ENCODE measurements at places on chromosomes 5 and 9.

DNA sequence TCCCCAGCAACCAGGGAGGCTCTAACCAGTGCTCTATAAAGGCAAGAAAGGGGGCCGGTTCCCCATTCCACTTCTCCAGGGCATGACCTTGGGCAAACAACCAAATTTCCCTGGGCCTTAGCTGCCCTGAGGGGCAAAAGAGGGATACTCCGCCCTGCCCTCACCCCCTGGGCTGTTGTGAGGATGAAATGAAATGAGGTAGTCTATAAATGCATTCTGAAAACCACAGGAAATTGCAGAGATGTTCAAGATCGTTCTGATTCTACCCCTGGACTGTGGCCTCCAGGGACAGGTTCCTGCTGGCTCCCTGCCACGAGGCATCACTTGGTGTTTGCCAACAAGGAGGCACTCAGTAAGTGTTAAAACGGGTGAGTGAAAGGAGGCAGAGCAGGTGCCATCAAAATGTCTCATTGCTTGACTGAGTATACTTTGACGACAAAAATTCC lies 5.7 kb downstream of the RAPGEF1 start:
- no peak for DNase-seq

GRCh38 chr9:133956520-133957076 lies 35.5 kb downstream of the VAV2 start:
- no peak for DNase-seq

DNA sequence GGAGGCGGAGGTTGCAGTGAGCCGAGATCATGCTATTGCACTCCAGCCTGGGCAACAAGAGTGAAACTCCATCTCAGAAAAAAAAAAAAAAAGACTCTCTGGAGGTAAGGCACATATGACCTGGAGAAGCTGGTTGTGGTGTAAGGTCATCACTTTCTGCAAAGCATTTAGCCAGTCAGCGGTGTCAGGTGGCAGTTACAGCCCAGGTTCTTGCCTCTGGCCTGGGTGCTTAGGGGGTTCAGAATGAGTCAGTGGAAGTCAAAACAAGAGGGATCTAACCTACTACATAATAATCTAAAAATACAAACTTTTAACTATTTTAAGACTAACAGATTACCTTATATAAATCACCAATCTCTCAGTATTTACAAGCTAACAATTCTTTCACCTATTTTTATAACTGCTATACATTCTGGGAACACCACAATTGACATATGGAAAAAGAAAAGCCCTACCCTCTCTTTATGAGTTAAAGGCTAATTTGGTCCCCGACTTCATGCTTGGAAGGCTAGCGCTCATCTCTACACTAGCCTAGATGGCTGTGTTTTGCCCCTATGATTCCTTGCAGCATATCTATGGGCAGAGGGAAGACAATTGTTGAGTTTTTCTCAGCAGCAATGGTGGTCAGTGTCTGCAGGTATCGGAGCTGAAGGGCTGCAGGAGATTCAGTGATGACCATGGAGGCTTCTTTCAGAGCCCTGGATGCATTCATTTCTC lies 29.2 kb downstream of the STOM start:
- DNase-seq, result no peak

GRCh38 chr5:32814620-32815019 lies 103.5 kb downstream of the NPR3 start:
- no peak for DNase-seq

GRCh38 chr5:14331386-14331781 lies 188.2 kb downstream of the TRIO start:
- DNase-seq, result no peak

- no peak for DNase-seq
These were observed 35.8 kb downstream of the PJA2 start for GRCh38 chr5:109373932-109374331.

DNA sequence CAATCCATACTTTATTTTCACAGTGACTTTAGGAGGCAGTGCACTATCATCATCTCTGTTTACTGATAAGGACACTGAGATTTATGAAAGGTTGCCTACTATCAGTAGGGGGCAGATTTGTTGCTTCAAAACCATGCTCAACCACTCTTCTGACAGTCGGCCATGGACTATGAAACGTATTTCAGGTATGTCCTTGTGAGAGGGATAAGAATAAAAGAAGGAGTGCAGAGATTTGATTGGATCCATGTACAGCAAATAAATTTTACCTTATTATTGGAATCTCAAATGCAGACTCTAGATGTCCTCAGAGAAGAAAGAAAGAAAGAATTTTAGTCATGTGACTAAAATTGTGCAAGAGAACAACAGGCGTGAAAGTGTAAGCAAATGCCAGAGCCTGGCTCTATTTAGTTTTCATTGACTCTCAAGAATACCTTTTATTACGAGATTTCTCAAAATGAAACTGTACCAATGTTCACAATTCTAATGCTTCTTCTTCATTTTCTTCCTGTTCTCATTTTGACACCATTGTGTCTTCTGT lies 296.6 kb upstream of the RASA1 start:
- DNase-seq, result no peak

DNA sequence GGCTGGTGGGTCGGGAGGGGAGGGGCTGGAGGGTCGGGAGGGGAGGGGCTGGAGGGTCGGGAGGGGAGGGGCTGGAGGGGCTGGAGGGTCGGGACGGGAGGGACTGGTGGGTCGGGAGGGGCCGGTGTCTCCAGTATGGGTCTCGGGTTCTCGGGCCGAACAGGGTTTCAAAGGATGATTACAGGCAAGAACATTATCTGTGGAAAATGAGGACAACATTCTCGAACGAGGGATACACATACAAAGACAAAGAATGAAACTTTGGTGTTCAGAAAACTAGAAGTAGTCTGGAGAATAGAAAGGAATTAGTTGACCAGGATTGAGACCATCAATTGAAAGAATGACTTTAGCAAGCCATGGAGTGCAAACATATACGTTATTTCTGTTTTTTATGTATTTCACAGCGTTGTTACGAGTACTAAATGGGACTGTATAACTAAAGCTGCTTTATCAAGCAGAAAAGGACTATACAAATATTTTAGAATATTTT lies 360 bp upstream of the ZCCHC10 start:
- DNase-seq, result no peak

GRCh38 chr5:101080462-101081240 lies 177.6 kb upstream of the ST8SIA4 start:
- DNase-seq, result no peak

DNA sequence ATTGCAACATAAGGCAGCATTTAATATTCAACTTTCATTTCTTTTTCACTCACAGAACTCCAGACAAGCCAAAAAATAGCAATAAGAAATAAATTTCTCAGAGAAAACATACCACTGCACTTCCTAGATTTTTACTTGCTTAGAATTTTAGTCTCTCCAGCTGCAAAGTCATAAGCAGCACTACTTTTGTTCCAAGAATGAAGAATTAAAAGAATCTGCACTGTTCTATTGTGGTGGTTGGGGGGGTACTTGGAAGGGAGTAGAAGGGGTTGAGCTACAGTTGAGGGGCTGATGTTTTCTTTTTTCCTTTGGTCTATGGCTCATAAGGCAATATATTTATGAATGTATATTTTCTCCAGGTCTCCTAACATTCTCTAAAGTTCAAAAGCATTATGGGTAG lies 144.5 kb downstream of the KIAA0825 start:
- DNase-seq, result no peak

DNA sequence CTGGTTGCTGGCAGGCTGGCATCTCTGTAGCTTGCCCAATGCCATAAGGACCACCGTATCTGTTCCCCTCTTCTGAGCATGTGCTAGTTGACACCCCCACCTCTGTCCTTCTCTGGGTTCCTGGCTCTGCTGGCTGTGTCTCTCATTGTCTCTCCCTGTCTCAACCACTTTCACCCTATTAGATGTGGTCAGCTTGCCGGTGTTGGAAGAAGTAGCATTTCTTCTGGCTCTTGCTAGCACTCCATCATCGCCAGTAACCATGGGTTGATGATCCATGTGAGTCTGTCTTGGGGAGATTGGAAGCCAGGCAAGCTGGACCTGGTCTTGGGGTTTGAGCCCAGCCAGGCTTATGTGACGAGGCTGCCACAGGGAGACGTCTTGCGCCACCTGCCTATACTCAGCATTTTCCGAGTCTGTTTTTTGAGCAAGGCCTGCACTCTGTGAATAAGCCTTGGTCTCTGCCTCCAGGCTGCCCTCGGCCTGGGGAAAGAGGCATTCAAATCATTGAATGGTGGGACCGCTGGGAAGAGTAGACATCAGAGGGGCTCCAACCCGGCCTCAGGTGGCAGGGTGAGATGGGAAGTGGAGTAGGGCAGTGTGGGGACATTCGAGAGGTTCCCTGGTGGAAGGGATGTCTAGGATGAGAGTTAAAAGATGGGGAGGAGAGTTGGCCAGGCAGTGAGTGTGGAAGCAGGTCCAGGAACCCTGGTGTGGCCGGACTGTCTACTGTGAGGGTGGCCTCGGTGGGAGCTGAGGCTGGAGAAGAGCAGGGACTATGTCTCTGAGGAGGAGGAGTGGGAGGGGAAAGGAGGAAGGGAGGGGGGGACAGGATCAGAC lies 74.3 kb downstream of the ZNF618 start:
- DNase-seq, result no peak

GRCh38 chr5:93395010-93395409 lies 186.0 kb downstream of the NR2F1-AS1 start:
- DNase-seq, result no peak

GRCh38 chr5:134174841-134175839 lies 1.6 kb downstream of the SKP1 start:
- DNase-seq, result no peak

GRCh38 chr9:92686954-92687353 lies 17.0 kb upstream of the IPPK start:
- no peak for DNase-seq

DNA sequence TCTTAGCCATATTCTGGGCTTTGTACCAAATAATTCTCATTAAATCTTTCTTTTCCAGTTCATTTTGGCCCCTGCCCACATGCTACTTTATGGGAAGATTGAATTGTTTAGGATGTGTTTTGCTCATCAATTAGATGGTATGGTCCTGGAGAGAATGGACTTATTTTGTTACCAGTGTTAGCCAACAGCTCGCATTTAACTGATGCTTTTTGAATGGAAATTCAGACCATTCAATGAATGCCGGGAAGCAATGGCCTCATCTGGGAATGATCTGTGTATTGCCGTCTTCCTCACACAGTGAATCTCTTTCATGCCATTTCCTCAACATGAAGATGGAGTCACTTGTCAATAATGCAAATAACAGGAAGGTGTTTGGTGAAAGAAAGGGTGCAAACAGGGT lies 370.6 kb upstream of the PIK3R1 start:
- no peak for DNase-seq

DNA sequence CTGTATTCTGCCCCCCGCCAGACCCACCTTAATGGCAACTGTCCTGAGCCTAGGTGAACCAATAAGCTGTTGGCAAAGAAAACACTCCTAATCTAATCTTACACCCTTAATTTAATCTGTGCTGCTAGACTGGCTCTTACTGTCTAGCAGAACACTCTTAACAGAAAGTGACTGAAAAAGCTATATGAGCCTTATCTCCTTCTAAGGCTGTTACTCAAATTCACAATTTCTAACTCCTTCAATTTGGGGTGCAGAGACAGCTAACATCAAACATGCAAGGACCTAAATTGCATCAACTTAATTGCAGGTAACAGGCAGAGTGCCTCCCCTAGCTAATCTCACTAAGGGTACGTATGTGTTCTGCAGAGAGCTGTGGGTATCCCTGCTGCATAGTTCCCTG lies 49.5 kb upstream of the MAP1B start:
- no peak for DNase-seq

DNA sequence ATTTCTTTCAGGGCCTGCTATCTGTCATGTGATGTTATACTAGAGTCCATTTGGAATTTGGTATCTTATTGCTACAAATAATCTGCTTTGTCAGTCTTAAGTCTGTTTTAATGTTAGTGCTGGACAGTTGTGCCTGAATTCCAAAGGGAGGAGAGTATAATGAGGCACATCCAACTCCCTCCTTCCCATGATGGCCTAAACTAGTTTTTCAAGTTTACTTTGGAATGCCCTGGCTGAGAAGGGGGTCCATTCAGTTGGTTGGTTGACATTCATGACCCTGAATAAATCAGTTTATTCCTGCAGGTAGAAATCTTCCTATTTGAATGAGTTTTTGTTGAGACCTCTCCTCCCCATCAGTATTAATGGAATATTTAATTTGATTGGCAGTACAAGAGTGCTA lies 9.4 kb upstream of the LRRTM2 start:
- DNase-seq, result no peak

DNA sequence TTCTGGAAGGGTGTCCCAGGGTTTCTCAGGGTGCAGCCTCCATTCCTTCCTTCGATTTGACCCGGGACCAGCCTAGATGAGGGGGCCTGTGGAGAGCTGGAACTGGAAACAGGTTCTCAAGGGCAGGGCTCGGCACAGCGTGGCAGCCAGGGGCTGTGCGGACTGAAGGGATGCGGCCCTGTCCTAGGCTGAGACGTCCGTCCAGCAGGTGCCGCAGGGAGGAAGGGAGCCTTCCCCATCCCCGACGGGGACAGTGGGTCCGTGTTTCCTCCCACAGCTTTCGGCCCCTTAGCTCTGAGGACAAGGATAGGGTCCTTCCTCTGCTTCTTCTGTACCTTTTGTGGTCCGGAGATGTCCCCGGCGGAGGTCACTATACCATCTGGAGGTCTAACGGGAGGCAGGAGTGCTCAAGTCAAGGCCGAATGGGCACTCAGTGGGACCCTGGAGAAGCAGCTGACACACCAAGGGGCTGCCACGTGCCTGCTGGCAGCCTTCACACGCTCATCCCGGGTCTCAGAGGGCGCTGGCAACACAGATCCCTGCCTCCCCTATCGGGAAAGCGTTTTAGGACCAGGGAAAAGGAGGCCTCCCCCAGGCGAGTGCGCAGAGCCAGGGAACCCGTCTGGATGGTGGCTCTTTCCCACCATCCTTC lies 49.9 kb downstream of the USP20 start:
- DNase-seq, result peak; percentile 34

GRCh38 chr9:129909851-129910250 lies 74.6 kb downstream of the USP20 start:
- DNase-seq, result no peak

DNA sequence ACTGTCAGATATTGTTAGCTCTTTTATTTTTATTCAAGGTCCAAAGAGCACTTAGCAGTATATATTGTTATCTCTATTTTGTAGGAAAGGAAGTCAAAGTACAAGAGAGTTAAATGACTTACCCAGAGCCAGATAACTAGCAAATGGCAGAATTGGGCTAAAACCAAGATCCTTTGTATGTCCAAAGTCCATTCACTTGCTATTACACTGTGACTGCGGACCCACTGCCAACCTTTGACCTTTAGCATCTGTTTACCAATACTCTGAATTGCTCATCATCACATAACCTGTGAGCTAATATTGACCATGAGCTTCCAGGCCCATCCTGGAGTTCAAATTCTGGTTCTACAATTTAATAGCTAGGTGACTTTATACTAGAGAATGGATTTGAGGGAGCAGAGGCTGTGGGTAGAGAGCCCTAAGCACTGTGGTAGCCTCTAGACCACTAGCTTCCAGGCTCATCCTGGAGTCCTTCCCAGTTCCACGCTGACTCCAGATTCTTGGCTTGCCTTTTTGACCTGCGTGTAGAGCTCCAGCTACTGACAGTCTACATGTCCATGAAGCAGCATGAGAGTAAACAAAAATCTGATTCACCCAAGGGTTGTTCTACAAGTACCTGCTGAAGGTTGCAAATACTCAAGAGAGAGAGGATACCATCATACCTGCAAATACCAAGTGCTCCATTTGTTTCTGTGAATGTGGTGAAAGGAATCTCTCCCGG lies 424.0 kb downstream of the SH3GL2 start:
- DNase-seq, result no peak
